ENCODE measurements at places on chromosomes 5 and 9.

GRCh38 chr5:6775571-6775970 lies 62.3 kb downstream of the TENT4A start:
- no peak for DNase-seq

GRCh38 chr5:78242001-78242400 lies 52.5 kb downstream of the AP3B1 start:
- no peak for DNase-seq

GRCh38 chr9:92713528-92713927 lies 43.6 kb upstream of the IPPK start:
- no peak for DNase-seq

DNA sequence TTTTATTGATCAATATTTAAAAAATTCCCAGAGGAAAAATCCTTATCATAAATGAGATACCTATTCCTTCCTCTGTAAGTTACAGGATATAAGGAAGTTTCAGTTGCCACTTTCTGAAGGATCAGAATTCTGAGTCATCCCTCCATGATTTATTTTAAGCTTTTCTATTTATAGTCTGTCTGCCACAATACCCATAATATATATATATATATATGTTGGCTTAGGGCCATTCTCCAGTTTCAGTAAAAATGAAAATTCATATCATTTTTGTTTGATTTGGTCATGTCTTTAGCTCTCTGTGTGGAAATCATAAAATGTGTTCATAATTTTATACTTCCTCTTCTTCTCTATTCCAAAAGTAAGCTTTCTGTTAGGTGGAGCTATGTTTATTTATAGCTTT lies 215.8 kb upstream of the CYLC2 start:
- DNase-seq, result no peak

- no peak for DNase-seq
Observed at GRCh38 chr5:35657877-35658276, 40.2 kb downstream of the SPEF2 start.

- no peak for DNase-seq
Observed at GRCh38 chr9:15570769-15571168, 17.9 kb downstream of the CCDC171 start.

GRCh38 chr9:88481933-88482332 lies 53.0 kb upstream of the NXNL2 start:
- no peak for DNase-seq

DNA sequence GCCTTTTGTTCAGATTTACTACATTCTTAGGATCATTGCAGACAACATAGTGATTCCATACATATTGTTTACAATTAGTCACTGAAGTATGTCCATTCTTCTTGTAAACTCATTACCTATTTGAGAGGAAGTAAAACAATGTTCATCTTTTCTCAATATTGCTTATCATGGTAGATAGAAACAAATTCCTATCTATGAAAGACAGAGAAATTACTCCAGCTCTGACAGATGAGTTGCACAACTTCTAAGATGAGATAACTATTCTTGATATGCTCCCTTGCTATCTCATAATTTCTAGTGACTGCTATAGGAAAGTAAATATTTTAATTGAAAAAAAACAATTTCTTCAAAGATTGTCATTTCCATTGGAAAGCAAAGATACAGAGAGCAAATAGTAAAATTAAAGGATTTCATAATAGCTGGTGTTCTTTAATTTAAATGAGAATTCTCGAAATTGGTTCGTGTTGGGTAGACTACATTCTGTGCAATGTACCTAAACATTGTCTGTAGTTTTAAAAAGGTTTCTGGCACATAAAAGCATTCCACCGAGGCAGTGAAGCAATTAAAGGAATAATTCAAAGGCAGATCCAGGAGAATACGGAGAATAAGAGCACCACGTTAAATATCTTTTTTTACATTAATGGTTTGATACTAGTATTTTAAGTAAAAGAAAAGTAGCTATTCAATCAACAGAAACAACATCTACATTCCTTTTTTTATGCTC lies 1029.1 kb upstream of the ACO1 start:
- no peak for DNase-seq

- DNase-seq, result no peak
Observed at GRCh38 chr5:39854771-39855410, 430.1 kb upstream of the DAB2 start.

DNA sequence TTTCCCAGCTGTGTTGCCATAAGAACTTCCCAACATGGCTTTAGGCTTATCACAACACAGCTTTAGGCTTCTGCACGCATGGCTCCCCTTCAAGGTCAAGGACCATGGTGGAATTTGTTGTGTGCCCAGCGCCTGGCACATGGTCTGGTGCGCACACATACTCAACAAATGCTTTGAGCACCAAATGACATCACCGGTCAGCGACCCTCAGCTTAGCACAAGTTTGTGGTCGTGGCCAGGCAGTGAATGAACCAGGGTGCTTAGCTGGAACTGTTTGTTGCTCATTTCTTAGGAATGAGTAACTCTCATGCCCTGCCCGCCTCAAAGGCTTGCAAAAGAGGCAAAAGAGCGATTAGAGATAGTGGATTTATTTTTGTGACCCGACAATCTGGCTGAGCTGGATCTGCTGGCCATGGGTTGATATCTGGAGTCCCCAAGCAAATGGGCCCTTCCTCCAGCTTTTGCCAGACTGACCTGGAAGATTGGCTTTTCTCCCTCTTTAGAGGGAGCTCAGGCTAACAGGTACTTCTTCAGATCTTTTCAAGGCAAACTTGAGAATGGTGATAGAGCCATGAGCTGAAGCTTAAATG lies 58.9 kb downstream of the DAP start:
- no peak for DNase-seq

GRCh38 chr5:44660251-44660650 lies 148.5 kb upstream of the MRPS30 start:
- DNase-seq, result no peak

DNA sequence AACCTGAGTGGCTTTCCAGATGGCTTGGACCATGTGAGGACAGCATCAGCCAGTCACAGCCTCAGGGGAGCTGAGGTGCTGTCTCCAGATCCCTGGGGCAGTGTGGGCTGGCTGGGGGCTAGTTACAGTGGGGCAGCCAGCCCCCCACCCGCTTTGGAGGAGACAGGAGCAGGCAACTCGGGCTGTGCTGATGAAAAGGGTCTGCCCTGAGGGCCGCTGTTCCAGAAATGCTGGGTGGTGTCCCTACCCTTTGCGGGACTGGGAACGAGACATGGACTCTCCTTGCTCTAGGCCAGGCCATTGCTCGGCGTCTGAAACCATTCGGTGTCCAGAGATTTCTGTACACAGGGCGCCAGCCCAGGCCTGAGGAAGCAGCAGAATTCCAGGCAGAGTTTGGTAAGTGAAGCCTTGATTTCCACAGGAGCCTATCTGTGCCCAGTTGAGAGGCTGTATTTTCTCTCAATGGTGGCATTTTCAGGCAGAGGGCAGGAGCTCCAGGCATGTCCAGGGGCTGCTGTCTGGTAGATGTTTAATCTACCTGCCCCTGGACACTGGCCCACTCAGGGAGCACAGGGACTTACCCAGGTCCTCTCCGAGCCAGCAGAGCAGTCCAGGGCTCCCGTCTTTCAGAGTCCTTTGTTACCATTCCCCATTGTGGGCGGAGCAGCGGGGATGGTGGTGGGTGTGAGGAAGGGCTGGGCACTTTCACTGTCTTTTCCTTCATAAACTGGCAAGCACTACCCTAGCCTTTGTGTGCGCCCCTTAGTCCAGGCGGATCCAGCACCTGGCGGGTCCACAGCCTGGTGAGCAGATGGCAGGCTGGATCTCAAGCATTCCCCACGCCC lies 7.2 kb downstream of the GRHPR start:
- DNase-seq, result no peak

DNA sequence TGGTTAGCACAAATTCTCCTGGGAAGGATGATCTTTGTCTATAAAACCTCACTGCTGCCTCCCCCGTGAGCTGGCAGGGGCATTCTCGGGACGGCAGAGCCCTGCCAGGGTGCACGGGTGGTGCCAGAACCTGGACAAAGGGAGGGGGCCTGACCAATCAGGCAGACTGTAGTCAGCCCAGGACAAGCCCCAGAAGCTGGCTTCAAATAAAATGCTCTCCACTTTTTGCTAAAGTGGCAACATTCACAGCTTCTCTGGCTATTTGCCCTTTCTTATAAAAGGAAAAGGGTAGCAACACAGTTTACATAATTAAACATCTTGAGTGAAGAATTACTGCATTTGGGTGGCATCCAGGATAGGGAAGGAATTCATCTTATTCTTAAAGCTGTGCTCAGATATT lies 14.4 kb downstream of the IL9 start:
- no peak for DNase-seq

DNA sequence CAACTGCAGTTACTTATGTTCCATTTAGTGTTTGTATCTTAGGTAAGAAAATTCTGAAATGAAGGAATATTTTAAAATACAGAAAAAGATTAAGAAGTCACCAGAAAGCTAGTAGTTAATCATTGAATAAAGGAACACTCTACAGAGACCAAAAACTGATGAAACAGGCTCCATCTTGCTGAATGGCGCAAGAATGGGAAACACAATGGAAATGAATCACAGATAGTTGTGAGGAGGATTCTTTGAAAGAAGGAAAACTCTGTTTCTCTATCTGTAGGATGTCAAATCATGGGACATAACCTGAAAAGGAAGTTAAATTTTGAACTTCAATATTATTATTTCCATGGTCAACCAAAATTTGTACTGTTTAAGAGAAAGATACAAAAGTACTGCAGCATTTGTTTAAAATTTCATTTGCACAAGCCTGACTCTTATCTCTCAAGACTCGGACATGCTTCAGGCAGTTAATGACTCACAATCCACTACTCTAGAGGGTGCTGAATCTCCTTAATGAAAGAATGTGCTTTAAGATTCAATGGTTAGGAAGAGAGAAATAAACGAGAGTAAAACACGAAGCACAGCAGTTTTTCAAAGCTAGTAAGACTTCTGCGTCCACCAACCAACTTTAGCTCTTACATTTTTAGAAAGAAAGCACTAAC lies 1064.4 kb upstream of the DMAC1 start:
- DNase-seq, result no peak

GRCh38 chr5:159713254-159713653 lies 203.0 kb upstream of the ADRA1B start:
- no peak for DNase-seq

Data from NCI-H774 (cell line).